ENCODE measurements at places on chromosomes 5 and 9.

DNA sequence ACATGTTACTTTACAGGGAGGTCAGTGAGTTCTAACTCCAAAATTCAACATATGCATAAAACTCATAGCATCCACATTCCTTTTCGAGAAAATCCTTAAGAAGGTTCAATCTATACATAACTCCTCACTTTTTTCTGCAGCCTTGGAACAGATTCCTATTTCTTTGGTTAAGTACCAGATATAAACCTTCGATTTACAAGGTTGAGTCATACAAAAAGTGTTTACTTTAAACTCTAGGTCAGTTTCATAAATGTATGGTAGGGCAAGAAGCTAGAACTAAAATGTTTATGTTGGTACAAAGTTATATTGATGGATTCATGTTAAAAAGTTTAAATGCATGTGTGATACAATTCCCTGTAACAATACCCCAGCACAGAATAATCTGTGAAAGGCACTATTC lies 19.4 kb downstream of the CDKN2AIPNL start:
- no peak for DNase-seq

DNA sequence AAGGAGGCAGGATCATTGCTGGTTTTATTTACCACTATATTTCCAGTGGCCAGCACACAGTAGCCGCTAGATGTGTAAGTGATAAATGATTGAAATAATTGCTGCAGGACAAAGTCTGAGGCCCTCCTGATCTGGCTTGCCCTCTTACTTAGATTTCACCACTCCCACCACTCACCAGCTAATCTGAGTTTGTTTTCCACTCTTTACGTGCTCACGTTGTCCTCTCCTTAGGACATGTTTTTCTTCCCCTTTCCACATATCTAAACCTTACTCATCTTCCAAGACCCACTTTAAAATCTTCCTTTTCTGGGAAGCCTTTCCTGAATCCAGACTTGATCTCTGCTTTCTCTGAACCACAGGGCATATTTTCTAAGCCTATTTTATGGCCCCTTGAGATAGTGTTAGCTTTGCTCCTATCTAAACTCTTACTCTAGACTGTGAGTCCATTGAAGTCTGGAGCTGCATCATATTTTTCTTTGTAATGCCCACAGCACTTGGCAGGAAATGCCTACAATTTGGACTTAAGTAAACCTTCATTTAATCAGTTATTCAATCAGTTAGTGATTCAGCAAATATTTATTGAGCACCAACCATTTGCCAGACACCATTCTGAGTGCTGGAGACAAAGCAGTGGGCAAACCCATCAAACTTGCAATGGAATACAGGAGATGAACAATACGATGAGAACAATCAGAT lies 2.4 kb downstream of the TLR4 start:
- DNase-seq, result no peak

DNA sequence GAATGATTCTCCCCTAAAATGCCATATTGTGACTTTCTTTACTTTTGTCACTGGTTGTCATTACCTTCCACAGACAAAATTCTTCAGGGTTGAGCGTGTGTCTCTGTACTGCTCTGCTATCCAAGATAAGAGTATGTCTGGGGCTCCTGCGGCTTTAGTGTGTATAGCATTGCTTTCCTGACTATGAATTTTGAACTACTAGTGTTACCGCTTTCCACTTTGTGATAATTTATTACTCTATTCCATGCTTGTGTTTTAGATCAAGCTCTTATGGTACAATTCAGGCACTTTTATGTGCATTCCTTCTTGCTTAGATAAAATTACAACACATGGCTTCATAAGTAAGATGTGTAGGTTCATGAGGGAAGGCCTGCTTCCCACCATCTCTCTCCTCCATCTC lies 51.5 kb upstream of the MEF2C start:
- DNase-seq, result no peak

DNA sequence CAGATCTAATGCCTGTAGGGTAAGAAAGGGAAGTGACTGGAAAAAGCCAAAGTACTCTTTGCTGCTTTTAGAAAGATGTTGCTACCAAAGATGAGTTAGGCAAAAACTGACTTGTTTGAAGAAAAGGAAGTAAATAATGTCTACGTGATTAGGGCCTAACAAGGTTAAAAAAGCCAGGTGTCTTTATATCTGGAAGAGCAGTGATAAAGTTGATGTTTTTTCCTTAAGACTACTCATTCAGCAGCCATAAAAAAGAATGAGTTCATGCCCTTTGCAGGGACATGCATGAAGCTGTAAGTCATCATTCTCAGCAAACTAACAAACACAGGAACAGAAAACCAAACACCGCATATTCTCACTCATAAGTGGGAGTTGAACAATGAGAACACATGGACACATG lies 13.5 kb upstream of the AMACR start:
- DNase-seq, result no peak

DNA sequence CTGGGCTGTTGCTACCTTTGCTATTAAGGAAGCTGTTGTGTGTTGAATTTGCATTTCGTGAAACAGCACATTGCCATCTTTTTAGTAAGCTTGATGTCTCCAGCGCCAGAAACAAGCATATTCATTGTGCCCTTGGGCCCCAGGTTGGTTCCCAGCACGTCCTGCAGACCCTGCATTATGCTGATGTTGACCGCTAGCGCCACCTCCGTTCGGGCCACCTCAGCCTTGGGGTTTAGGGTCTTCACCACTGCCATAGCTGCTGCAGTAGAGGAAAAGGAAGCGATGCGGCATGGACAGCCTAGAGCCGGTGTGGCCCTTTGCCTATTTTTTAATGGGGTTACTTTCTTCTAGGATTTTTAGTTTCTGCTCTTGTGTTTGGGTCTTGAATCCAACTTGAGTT lies 23.8 kb upstream of the OTULIN start:
- no peak for DNase-seq

DNA sequence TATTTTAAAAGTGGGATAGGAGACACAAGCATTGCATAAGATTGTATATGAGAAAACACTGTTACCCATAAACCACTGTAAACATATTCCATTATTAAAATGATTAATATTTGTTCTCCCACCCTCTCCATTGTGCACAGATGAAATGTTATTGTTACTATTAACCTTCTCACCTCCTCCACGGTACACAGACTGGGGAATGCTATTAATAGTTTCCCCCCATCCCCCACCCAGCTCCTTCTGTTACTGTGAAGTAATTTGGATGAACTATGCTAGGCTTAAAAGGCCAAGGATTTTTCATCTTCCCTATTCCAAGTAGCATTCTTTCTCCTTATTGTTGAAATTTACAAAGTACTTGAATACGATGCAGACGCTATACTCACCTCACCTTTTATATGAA lies 91.4 kb downstream of the JAKMIP2 start:
- no peak for DNase-seq

GRCh38 chr5:76717222-76718083 lies 1.5 kb downstream of the F2R start:
- no peak for DNase-seq

- DNase-seq, result peak; percentile 63
Observed at GRCh38 chr9:86281593-86282076, 703 bp downstream of the ISCA1 start.

GRCh38 chr5:56574778-56575177 lies 240.6 kb upstream of the MAP3K1 start:
- DNase-seq, result no peak

DNA sequence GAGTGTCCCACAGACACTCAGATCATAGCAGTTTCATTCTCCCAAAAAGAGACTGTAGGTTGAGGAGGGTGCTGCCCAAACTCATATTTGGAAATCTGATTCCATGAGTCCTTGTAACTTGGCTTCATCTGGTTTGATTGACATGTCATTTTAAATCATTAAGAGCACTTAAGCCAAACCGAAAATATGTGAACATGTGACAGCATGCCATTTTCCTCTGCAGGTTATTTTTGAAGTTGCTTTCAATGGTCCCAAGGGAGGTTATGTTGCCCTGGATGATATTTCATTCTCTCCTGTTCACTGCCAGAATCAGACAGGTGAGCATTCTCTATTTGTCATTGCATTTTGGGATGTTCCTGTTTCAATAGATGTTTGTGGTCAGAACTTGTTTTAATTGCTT lies 87.6 kb downstream of the MAMDC2 start:
- peak; percentile 99 for DNase-seq

DNA sequence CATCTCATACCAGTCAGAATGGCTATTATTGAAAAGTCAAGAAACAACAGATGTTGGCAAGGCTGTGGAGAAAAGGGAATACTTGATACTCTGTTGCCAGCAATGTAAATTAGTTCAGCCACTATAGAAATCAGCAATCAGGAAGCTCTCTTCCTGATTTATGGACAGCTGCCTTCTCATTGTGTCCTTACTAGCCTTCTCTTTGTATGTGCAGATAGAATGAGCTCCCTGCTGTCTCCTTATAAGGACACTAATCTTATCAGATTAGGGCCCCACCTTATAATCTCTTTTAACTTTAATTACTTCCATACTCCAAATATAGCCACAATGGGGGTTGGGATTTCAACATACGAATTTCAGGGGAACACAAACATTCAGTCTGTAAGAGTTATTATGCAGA lies 38.0 kb downstream of the KCNV2 start:
- peak; percentile 78 for DNase-seq

GRCh38 chr5:73727470-73727869 lies 101.5 kb downstream of the ARHGEF28 start:
- DNase-seq, result no peak

- DNase-seq, result no peak
Observed at GRCh38 chr5:163248871-163249270, 188.5 kb upstream of the CCNG1 start.

DNA sequence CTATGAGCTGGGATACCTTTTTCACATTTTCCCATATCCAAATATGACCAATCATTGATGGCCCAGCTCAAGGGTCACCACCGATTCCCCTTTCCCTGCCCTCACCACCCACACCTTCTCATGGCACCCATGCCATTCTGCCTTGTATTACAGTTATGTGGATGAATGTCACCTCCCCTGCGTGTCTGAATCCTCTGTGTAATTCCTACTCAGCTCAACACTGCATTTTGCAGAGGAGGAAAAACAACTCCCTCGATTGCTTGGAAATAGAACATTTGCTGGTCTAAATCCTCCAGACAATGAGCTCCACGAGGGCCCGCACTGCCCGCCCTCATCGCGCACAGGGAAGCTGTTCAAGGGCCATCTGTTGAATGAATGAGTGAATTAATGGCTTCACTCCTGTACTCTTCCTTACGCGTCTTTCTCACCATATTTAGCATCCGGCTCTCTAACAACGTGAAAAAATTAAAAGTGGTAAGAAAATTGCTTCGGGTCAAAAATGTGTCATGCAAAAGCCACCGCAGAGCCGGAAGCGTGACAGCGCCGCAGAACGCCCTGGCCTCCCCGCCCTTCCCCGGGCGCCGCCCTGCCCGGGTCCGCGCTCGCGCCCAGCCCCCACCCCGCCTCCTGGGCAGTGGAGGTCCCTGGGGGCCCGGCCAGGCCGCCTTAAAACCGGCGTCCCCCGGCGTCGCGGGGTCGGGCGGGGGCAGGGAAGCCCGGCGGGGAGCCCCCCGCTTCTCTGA lies 704 bp downstream of the SUSD1 start:
- peak; percentile 71 for DNase-seq

- no peak for DNase-seq
Observed at GRCh38 chr5:64594025-64594424, 88.2 kb downstream of the RGS7BP start.

All from NCI-H2171 treated with DMSO at 0.1 percent for 48 hours (cell line).